Activated CD4-positive, alpha-beta T cell treated with anti-CD3 and anti-CD28 coated beads, Interleukin-2, amount 50 U/mL, for 1 hour (primary cell): ENCODE measurements at places on chromosomes 5 and 9.
A peak's percentile ranks its signal among the peaks of the same experiment; 100 is the strongest.

DNA sequence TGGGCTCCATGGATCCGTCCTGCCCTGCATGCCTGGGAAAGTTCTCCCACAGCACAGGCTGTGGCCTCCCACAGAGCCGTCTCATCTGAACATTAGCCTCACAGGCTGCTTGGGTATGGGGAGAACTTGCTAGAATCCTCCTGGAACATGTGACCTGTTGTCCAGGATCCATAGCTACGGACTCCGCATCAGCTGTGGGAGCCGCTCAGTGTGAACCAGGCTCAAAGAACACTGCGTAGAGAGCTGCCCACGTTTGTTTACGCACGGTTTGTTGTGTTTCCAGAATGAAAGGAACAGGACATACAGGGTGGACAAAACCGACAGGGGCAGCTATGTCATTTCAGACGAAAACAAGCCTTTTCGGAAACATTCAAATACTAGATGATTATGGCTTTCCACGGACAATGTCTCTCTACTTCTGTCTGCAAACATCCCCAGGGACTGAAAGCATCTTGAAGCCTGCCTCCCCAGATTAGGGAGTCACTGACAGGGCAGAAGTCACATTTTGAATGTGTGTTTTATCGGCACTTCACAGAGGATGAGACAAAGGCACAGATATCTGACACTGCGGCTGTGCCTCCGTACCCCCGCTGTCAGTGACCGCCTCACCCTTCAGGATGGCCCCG lies 390.3 kb downstream of the GADD45G start:
- no peak for DNase-seq

DNA sequence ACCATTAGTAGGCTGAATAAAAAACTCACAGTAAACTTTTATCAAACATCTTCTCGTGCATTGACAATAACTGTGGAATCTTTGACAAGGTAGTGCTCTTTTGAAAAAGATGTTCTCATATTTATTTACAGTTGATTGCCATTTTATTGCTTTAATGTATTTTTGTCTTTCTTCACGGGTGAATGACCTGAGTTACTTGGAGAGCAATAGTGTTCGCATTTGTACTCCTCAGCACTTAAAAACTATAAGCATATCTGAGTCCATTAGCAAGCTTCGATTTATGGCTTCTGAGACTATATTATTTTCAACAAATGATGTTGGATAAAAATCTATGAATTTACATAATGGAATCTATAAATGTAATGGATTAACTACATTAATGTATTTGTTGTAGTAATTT lies 1012.3 kb downstream of the CDH9 start:
- DNase-seq = no peak

- DNase-seq = no peak
Observed at GRCh38 chr5:104016646-104017045, 454.1 kb upstream of the NUDT12 start.

GRCh38 chr5:134758176-134758503 lies 439 bp upstream of the DDX46 start:
- DNase-seq = no peak

DNA sequence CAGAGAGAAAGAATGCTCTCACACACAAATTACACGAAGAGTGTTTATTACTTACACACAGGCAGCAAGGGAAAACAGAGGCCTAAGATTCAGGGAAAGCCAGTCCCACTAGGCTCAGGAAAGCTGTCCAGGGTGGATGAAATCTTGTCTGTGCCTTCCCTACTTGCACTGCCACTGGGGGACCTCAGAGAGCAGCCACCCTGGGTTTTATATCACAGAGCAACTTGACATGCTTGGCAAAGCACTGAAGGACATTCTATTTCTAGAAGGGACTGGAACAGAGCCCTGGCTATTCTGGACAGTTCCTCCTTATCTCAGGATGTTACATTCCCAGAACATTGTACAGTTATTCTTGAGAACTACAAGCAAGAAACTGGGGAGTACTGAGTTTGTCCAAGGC lies 7.5 kb upstream of the PRSS3 start:
- DNase-seq = no peak

- DNase-seq = no peak
Observed at GRCh38 chr9:77460938-77461337, 187.2 kb downstream of the GNA14 start.

GRCh38 chr9:33851301-33851700 lies 34.3 kb downstream of the UBE2R2 start:
- DNase-seq = no peak

- DNase-seq = no peak
Observed at GRCh38 chr5:169788168-169788567, 151.1 kb downstream of the DOCK2 start.

DNA sequence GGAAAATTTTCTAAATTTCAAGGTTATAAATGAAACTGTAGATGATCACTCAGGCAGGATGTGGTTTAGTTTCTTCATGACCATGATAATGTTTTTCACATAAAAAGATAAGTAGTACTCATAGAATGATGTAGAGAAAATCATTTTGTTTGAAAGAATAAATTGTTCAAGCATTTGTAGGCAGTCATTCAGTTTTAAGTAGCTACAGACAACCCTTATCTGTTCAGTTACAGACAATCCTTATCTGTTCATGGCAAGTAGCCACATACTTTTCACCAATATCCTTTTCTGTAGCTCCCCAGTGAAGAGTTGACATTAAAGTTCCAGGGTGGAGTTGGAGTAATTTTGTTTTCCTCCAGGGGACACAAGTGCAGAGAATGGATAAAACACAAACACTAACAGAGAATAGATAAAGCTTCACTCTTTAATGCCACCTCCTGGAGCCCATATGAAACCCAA lies 278.1 kb upstream of the TNC start:
- no peak for DNase-seq

- no peak for DNase-seq
Observed at GRCh38 chr9:107242073-107243030, 40.7 kb upstream of the RAD23B start.

DNA sequence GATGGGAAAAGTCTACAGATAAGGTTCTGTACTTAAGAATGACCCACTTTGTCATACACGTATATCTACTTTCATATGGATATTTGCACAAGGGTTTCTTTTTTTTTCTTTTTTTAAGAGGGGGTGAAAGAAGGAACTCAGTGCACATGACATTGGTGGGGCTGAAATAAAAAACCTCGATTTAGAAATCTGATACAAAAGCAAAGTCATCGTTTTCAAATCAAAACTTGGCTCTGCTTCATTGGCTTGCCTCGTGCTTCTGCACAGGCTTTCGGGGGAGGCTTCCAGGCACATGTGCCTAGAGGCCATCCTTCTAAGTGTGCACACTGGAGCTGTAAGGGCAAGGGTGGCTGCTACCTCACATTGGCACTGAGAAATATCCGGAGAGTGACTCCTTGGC lies 31.1 kb downstream of the PTTG1 start:
- DNase-seq = no peak

DNA sequence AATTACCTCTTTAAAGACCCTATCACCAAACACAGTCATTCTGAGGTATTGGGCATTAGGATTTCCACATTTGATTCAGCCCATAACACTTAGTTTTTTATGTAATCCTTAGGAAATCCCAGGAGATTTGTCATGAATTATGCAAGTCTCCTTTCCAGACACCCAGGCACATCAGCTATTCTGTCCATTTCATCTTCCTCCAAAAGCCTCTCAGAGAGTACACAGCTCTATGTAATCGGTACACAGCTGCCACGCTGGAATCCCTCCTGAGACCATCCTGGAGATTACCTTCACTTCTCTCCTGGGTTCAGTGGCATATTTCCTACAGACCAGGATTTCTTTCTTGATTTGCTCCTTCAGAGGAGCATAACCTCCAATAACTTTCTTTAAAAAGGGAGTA lies 2309.8 kb upstream of the WWC1 start:
- DNase-seq = no peak

DNA sequence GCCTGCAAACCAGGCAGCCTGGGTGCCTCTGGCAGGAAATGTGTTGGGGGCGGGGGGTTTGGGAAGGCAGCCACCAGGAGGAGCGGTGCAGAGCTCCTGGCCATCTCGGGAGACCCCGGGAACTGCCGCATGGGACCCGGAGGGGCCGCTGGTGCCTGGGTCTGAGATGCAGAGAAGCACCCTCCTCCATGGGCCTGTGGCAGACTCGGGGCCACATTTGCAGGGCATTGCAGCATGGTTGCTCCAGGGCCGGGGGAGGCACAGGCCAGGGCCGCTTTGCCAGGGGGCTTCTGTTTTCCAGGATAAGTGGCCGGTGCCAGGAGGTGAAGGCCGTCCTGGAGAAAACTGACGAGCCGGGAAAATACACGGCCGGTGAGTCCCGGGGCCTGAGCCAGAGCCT lies 1.7 kb downstream of the LCN1 start:
- DNase-seq = no peak

DNA sequence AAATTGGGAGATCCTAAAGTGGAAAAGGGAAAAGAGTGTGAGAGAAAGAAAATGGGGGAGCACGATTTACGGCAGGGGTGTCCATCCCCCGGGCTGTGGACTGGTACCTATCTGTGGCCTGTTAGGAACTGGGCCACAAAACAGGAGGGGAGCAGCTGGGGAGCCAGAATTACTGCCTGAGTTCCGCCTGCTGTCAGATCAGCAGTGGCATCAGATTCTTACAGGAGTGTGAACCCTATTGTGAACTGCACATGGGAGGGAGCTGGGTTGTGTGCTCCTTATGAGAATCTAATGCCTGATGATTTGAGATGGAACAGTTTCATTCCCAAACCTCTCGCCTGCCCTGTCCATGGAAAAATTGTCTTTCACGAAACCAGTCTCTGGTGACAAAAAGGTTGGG lies 108.3 kb upstream of the ADAMTSL1 start:
- no peak for DNase-seq

- DNase-seq = no peak
Observed at GRCh38 chr5:79255786-79256557, 20.0 kb downstream of the JMY start.

GRCh38 chr5:101662263-101662662 lies 633.8 kb downstream of the SLCO4C1 start:
- no peak for DNase-seq

DNA sequence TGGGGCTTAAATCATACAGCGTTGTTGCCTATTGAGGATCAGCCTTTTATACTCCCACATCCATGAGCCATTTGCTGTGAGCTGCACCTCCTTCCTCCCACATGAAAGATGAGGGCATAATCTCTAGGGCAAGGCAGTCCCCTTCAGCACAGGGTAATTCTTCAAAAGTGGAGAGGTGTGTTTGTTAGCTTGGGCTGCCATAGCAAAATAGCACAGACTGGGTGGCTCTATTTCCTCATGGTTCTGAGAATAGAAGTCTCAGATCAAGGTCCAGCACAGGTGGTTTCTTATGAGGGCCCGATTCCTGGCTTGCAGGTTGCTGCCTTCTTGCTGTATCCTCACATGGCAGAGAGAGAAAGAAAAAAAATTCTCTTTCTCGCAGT lies 121.8 kb upstream of the SLC12A2 start:
- DNase-seq = no peak

DNA sequence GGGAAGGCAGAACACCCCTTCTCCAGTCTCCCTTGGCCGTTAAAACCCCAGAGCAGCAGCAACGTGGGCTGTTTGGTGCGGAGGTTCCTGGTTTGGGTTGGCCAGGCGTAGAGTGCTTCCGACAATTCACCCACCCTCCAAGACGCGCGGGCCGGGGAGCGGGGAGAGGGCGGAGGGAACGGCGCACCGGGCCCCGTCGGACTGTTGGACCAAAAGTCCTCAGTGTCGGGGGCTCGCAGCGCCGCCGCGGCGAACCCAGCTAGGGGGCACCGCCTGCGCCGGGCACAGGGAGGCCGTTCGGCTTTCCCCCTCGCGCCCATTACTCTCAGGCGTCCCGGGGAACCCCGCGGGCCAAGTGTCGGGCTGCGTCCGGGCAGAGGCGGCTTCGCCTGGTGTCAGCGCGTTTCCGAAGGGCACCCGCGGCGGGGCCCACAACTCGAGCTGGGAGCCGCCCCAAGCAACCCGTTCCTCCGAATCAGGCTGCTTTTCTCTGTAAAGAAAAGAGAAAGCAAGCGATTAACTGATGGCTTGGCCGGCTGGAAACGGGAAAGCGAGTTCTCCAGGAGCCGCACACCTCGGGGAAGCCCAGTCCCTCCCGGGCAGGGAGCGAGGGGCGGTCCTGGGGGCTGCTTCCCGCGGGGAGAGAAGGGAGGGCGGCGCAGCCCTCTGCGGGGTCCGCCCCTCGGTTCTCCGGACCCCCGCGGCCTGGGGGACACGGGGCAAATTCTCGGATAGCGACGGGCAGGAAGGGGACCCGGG lies 145.5 kb downstream of the ERCC6L2 start:
- DNase-seq = peak; percentile 49

DNA sequence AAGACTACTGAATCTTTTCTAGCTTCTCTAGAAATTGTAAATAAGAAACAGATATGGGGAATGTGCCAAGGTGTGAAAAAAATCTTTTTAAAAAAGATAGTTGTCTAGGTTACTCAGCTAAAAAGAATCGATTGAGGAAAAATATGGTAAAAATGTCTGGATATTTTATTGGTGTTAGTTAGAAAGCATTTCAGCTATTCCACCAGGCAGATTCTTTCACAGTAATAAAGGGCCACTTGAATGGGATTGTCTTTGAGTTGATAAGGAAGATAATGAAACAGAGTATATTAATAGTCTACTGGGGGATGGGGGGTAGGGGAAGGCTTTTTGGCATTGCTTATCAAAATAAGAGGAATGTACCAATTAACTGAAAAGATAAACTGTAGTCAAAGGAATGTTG lies 51.9 kb downstream of the SLIT3 start:
- DNase-seq = no peak

DNA sequence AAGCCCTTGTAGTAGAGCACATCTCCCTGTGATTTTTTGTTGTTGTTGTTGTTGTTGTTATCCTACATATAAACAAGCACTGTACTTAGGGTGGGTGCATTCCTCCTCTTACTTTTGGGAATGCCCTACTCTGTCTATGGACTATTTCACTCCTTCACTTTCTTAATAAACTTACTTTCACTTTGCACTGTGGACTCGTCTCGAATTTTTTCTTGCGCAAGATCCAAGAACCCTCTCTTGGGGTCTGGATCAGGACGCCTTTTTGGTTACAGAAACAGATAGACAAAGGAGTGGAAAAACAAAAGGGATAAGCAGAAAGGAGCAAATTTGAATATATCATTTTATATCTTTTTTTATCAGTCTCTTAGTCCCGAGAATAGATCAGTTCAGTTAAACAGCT lies 14.4 kb upstream of the PAIP1 start:
- DNase-seq = no peak

- DNase-seq = no peak
Observed at GRCh38 chr5:167509076-167509475, 782.4 kb upstream of the WWC1 start.

DNA sequence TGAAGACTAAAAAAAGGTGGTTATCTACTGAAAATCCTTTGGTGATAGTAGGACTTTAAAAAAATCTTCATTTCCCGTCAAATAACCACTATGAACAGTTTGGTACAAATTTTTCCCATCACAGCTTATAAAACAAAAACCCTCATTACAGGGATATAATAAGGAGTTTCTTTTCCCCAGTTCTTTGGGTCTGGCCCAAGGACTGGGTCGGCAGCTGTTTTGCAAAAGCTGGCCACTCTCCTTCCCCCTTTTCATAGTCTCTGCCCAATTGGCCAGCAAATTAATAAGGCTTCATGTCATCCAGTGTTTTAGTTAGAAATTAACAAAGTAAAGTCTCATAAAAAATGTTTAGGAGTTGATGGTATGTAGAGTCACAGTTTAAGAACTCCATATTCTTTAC lies 47.0 kb upstream of the PDE8B start:
- DNase-seq = no peak
